ENCODE measurements at places on chromosomes 3 and 15.
A peak's percentile ranks its signal among the peaks of the same experiment; 100 is the strongest.

DNA sequence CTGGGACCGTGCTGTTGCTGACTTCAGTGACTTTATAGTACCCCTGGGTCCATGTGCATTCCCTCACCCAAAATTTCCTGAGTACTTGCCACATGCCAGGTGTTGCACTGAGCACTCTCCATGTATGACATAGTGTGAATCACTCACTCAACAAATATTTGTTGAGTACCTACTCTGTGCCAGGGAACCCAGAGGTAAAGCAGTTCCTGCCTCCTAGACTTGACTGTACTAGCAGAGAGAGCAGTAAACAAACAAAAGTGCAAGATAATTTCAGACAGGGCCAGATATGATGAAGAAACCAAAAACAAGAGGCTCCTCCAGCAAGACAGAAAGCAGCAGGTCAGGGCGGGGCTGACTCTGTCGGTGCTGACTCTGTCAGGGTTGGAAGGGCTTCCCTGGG is 12.2 kb downstream of the TGM4 start:
- no peak for DNase-seq

DNA sequence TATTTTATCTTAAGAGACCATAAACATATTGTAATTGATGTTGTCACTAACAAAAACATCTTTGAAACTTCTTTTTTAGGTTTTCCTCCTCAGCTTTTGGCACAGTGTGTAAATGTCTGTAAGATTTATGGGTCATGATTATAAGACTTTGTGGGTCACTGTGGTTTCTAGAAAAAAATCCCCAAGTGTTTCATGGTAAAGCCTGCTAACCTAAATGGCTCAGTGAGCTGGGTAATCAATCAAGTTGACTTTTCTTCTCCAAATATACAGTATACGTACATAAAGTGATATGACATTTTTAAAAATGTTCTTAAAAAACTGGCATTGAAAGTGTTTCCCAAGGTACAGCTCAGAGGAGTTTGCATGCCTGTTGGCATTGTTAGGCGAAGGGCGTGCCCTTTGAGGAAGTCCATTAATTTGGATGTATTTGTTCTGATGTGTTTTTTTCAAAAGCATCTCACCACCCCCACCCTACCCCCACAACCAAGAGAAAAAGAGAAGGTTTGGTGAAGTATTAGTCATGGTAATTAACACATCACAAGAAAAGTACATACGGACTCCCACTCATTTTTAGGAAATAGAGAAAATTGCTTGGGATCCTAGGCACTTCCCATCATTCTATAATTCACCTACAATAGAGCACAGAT is 385.4 kb upstream of the LRRC3B start:
- no peak for DNase-seq

GRCh38 chr15:57281321-57281720 is 95.0 kb upstream of the CGNL1 start:
- no peak for DNase-seq

GRCh38 chr15:98823012-98823458 is 174.7 kb downstream of the IGF1R start:
- DNase-seq = peak; percentile 81

- DNase-seq = no peak
These were observed 13.2 kb upstream of the COL8A1 start for GRCh38 chr3:99625237-99625622.

GRCh38 chr15:88250826-88251225 is 5.7 kb downstream of the NTRK3 start:
- DNase-seq = no peak

DNA sequence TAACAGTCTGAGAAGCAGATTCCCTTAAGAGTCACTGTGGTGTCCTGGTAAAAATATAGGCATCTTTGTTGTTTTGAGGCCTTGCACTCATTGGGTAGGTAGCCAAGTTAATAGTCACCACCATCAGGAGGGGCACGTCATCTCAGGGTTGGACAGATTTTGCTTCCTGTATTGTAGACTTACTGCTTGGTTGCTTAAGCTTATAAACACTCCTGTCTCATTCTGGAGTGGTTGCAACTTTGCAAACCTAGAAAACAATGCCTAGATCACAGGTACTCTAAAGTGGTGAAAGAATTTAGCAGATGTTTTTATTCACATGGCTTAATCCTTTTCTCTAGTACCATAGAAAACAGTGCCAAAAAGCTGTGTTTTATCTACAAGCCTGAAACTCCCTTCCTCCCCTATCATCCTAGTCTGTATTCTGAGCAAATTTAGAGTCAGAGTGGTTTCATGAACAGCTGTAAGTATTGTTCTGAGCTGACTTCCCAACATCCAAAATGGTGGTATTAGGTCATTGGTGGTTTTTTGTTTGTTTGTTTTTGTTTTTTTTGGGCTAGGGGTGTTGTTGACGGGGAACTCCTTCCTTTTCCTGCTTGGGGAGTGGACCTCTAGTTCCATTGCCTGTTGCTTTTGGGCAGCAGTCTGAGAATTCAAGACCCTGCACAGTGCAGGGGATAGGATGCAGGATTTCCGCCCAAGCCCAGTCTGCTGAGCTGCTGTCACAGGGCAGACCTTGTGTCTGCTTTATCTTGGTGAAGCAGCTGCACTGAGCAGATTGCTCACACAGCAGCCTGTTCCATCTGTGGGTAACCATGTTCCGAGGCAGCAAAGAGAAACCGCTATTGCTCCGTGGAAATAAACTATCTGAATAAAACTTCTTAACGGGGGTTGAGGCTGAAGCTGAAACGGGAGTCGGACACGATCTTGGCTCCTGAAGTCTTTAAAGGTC is 202.0 kb downstream of the AKAP13 start:
- DNase-seq = no peak

DNA sequence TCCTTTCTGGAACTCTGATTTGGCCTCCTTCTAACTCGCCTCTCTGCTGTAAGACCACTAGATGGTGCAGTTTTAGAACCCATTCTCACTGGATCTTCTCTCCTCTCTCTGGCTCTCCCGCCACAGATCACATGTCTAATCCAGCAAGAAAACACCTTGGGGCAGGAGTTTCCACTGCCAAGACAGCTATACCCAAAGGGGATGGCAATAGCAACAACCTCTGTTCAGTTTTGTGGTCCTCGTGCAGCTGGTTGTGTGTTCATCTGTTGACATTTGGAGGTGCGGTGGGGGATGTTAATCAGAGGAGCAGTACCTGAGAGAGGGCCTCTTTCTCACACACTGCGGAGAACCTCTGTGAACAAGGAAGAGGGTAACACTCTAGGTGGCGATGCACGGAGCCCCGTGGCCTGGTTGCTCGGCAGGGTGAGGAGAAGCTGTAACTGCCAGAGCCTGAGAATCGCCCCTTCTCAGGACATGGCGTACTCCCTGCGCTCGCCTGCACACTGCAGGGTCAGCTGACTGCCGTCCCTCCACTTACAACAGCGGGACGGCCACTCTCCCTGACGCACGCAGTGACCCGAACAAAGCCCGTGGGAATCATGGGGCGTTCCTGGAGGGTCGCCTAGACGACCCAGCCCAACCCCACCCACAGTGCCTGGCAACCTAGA is at the start of gene TEX55:
TSS of gene TEX55 (plus strand) at position 666 of the 668 bp plus-strand sequence. CDS start 25 bp downstream, outside the sequence.
- peak; percentile 43 for DNase-seq

DNA sequence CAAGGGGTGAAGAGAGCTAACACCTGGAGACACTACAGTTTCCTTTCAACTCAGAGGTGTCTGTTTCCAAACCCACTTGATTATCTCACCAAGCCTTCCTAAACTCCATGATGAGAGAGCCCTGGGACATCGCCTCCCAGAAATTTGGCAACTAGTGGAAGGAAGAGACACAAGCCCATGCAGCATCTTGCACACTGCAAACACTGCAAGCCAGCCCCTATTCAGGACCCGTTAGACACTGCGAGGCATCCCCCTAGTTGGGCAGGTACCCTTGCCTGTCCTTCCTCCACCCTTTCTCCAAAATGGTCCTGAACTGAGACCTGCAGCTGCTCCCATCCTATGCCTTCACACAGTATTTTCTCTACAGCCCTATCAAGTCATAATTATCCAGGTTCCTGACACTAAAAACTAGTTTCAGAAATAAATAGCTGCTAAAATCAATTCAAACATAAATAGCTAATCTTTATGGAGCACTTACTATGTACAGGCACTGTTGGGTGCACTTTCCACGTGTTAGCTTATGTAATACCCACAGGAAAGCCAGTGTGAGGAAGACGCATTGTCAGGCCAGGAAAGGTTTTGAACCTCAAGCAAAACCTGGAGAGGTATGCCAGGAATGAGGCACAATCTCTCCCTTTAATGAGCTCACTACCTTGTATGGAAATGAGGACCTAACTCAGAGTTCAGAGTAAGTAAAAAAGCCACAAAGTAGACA is 2.8 kb downstream of the MAGI1 start:
- no peak for DNase-seq

DNA sequence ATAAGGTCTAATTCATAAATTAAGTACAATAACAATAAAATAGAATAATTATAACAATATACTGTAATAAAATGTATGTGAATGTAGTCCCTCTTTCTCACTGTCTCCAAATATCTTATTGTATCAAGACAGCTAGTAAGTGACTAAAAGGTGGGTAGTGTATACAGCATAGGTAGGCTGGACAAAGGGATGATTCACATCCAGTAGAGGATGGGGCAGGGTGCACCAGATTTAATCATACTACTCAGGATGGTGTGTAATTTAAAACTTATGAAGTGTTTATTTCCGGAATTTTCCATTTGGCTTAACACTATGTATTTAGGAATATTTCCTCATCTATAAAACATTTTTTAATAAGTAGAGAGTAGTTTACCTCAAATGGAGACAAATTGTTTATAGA is 876.1 kb upstream of the CADM2 start:
- DNase-seq = no peak

GRCh38 chr15:72967397-72967796 is 84.9 kb upstream of the NEO1 start:
- peak; percentile 10 for DNase-seq

GRCh38 chr3:184815046-184815930 is 3.3 kb downstream of the VPS8 start:
- no peak for DNase-seq

DNA sequence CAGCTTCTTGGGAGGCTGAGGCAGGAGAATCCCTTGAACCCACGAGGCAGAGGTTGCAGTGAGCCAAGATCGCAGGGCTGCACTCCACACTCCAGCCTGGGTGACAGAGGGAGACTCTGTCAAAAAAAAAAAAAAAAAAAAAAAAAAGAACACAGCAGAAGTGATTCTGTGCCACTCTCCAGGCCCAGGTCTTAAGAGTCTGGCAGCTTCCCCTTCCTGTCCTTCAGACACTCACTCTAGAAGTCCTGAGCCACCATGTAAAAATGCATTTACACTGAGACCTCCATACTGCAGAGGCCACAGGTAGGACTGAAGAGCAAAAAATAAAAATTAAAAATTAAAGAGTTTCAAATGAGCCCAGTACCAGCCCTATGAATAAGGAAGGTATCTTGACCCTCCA is 11.8 kb upstream of the CDV3 start:
- no peak for DNase-seq

DNA sequence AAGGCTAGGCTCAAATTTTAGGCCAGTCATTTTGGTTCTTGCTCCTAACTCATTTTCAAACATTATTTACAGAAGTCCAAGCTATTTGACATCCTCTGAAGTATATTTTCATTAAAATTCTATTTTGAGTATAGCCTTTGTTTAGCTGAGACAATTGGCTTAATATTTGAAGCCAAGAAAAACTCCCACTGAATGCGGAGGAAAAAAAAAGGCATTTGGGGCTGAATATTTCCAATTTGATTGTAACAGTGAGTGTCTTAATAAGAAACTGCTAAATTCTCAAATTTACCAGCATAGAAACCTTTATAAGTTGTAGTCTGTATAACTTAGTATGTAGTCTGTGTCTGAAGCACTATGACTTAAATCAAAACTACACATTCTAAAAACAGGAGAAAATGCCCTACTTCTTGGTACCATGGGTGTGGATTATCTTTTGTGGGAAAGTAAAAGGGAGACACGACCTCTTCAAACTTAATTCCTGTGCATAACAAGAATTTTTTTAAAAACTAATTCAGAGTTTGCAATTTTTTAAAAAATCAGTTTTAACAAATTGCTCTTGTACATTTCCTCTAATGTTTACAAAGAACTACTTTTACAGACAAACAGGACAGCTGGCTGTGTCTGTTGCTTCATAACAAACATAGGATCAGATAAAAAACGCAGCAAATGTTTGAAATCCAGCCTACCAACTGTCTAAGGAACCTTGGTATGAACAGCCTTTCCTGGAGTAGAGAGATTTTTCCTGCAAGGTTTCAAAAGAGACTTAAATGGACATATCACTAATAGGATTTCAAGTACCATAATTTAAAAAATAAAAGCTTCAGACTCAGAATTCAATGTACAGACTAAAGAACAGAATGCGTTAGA is 52.7 kb upstream of the LMOD3 start:
- no peak for DNase-seq

GRCh38 chr3:124514683-124515082 is 215.6 kb upstream of the UMPS start:
- no peak for DNase-seq

DNA sequence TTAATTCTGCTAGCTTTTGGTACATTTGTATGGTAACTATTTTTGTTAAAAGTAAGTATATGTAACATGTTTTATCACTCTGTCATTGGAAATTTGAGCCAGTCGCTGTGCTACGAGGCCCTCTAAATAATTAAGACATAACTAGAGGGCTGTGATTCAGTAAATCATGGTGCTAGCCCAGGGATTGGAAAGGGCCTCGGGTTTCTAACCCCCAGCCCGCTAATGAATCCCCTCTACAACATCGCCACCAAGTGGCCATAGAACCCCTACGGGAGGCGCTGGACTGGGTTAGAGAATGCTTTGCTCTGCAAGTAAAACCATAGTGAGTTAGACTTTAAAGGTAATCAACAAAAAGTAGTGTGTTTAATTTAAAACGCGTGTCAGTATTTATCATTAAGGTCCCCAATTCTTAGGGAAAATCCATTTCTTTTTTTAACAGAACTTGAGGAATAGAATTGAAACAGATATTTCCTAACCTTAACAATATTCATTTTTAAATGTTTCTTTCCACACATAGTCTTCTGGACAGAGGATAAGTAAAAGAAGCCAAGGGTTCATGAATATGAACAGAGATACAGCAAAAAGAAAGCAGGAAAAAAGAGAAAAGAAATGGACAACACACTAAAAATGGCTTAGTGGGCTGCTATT is 744.7 kb downstream of the EPHA3 start:
- peak; percentile 35 for DNase-seq

DNA sequence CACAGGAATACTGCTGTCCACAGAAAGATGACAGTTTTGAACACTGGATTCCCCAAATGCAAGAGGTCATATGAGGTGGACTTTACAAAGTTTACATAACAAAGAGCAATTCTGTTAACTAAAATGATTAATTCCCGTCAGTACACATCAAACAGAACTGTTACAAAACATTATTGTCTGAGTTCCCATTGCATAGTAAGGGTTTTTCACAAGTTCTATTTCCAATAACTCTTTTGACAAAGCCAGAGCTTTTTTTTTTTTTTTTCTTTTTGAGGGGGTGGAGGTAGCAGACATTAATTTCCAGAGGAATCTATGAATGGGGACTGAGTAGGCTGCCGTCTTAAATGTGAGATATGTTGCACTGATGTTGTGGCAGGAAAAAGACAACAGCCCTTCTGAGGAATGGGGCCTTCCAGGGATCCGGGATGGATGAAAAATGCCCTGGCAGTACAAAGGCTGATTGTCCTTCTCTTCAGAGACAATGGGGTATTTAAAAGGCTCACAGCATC is 178.1 kb upstream of the KBTBD8 start:
- DNase-seq = no peak

Data from KBM-7 (cell line).